ENCODE measurements at places on chromosomes 12 and 14. TPM values are rescaled to one million over a fixed set of nuclear protein-coding genes. Genes with fewer than 3 reads are reported as not detected.

GRCh38 chr12:81162391-81163136, 84.7 kb downstream of the ACSS3 start:
- DNase-seq = no peak
- H3K4me1 ChIP-seq = peaks cover 3% of the 10 kb centered on the region
- no peak overlapping the region for H3K27ac ChIP-seq

The SIX4 gene
- 14.0 TPM for total RNA-seq

DNA sequence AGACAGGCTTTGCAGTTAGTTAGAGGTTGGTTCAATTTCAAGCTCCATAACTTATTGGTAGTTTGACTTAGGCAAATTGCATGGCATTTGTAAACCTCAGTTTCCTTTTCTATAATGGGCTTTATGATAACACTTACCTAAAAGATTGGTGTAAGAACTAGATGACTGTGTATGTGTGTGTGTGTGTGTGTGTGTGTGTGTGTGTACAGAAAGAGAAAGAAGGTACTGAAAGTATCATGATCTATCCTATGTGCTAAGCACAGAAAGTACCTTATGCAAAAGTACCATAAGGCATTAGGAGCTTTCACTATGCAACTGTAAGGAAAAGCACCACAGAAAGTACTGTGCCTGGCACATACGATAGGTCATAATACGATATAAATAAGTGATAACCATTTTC, 304.3 kb upstream of the KITLG start:
- no peak overlapping the region for H3K27ac ChIP-seq
- DNase-seq = no peak
- peaks cover under 1% of the 10 kb centered on the region for H3K4me1 ChIP-seq
- H3K27me3 ChIP-seq = no peaks in the 10 kb centered on the region
- no peak overlapping the region for H3K4me3 ChIP-seq
- H3K36me3 ChIP-seq = no peaks in the 10 kb centered on the region

The PPP1R1A gene
- 0.58 TPM for total RNA-seq

Data from astrocyte (in vitro differentiated cells and primary cell).